ENCODE measurements at places on chromosomes 3 and 15.
A peak's percentile ranks its signal among the peaks of the same experiment; 100 is the strongest.

DNA sequence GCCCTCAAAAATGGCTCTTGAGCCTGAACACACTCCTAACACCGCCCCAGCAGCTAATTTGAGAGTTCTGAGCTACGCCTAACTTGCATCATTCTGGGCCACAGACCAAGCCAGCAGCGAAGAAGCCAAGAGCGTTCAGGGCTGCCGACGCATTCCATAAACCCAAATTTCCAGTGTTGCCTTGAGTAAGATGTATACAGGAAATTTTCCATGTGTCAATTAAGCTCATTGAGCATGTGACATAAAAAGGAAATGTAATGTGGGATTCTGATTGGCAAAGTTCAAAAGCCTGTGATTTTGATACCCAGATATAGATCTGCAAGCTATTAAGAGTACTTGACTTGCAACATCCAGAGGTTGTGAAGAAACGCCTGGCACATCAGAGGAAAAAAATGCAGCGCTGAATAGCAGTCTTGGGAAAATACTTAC, 148.6 kb upstream of the NR2F2 start:
- no peak for DNase-seq

DNA sequence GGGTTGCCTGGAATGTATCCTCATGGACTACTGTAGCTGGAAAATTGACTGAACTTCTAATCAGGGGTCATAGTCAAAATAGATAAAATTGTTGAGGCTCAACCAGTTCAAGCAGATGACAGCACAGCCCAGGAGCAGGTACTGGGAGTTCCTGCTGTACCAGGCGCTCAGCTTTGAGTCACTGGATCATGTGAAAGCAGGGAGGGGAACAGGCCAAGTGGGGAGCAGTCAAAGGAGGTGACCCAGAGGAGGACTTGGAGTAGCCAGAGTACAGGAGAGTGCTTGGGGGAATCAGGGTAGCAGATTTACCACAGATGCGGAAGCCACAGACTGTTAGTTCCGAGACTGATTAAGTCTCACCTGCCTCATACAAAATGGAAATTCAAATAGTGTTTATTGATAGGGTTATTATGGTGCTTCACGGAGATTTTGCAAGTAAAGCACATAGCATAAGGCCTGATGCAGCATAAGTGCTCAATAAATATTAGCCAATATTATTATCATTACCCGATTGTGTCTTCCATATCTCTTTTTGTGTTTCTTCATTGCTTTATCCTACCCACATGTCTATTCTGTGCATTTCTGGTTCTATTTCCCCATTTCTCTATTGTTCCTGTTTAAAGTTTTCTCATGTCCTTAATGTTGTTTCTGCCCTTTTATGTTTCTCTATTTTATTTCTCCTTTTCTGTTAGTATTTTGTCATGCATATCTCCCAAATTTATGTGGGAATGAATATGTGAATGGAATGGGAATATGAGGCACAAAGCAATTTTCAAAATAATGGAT, 369.2 kb upstream of the MCTP2 start:
- peak; percentile 55 for DNase-seq

DNA sequence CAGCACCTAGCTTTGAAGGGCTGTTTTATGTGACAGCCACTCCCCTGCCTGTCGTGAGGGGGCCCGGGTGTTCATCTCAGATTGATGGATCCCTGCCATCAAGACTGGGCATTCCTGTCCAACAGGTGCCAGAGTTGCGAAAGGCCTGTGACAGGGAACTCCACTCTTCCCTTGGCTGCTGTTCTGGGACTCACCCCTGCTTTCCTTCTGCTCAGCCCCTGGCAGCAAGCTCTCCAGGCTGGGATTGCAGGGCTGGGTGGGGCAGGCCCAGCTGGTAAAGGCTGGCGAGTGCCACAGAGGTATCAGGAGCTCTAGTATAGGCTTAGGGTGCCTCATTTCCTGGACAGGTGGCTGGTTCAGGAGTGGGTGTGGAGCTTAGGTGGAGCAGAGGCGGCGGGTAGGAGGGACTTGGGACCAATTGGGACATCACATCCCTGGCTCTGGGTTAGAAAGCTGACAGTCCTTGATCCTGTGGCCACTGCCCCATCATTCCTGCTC, at the start of gene PLA2G4B:
Gene PLA2G4B (plus strand): TSS at position 448 of the 498 bp plus-strand sequence. CDS start 67 bp downstream, outside the sequence.
- DNase-seq = no peak

DNA sequence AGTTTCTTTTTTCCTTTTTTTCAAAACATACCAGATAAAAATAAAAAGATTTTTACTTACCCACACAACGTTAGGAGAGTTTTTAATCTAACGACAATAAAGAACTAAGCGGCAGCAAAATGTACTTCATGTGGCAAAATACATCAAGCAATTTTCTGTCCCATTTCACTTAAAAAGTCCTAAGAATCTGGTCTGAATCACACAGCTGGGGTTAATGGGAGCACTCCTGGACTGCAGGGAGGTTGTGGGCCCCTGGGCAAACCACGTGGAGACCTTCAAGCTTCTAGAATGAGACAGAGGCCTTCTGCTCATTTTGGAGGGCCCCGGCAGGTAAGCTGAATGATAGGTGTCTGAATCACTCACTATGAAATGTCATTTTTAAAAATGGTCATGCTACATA, 193.8 kb downstream of the RORA start:
- DNase-seq = no peak

DNA sequence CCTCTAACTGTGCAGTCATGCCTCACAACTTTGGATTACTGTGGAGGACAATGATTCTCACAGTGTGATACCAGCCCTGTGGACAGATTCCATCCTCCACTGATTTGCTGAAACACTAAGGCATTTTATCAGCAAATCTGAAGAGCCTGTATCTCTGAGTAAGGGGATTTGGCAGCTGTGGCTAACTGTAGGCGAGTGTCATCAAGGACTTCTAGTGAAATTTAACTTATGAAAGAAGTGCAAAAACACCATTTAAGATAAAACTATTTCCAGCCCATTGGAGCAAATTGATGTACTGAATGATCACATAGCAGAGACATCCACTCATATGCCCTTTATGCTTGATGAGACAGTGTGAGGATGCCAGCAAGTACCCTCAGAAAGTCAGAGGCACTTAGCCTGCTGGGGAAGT, 13.9 kb upstream of the TMPRSS7 start:
- no peak for DNase-seq

- DNase-seq = no peak
These were observed 213.8 kb downstream of the NR1D2 start for GRCh38 chr3:24158761-24159454.

All from suppressor macrophage treated with lipopolysaccharide for 1 hour (primary cell).